Omental fat pad (tissue), 4 donors: ENCODE measurements at places on chromosomes 1 and 21.

DNA sequence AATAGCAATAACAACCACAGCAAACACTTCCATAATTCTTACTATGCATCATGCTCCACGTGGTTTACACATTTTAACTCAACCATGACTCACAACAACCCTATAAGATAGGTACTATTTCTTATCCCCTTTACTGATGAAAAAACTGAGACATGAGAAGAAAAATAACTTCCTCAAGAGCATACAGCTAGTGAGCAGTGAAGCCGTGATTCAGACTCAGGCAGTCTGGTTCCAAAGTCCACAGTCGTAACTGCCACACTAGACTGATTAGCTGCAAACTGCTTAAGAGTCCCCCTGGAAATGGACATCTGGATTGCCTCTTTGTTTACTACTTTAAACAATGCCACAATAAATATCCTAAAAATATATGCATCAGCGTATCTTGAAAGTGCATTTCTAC, 55.7 kb downstream of the PLD5 start:
- DNase-seq: no peak

- DNase-seq: no peak
These were observed 56.6 kb downstream of the SMYD2 start for GRCh38 chr1:214337511-214337910.

DNA sequence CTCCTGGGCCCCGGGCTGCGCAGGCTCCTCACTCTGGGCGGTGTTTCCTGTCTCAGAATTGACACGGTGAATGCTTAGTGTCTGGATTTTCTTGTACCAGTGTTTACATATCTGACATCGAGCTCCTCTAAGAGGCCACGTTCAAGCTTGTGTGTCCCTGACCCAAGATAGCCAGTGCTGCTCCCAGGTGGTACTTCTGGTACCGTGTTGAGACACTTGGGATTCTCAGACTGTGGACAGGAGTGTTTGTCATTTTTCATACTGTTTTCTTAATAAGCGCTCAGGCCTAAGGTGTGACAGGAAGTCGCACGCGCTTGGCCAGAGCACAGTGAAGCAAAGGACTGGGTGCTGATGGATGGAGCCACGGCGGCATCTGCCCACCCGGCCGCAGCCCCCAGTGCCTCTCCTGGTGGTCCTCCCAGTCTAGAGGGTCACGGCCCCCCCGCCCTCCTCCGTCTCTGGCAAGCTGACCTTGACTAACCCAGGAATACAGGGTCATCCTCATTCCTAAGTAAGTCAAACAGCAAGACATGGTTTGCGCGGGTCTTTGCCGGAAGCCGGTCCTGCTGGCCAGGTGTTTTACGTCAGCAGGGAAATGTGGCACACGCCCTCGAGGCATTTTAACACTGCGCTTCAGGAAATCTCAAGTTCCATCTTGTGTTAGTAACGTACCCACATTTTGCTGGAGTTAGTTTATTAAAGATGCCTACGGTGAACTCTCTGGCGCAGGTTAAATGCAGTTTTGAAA, 8.0 kb downstream of the PEX10 start:
- DNase-seq: no peak

GRCh38 chr1:232675898-232676297, 46.0 kb upstream of the SIPA1L2 start:
- no peak for DNase-seq

- DNase-seq: no peak
These were observed 1198.9 kb downstream of the PLA2G4A start for GRCh38 chr1:188027613-188028012.

DNA sequence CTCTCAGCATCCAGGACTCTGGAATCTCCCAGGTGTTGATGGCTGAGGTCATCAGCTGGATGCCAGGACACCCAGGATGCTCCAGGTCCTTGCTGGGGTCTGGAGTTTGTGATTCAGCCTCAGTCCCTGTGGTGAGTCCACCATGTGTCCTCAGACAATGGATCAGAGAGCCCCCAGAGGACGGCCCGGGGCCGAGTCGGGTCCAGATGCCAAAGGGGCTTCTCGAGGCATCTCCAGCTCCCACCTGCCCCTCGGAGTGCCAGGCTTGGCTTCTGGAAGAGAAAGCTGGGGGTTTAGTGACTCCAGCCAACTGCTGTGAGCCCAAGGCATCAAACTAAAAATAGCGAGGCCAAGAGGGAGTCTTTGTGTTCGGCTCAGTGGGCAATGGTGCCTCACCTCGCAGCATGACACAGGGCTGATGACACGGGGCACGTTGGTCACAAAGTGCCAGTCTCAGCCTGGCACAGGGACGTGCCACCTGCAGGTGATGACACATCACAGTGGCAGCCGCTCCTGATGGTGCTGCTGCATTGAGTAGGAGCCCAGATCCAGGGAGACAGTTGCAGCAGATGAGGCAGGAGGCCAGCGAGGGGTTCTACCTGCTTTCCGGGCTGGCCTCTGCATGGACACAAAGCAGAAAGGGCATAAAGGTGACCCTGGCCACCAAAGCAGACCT, 10.6 kb downstream of the PDE9A start:
- no peak for DNase-seq

GRCh38 chr1:31244326-31244725, 4.6 kb upstream of the NKAIN1 start:
- no peak for DNase-seq

DNA sequence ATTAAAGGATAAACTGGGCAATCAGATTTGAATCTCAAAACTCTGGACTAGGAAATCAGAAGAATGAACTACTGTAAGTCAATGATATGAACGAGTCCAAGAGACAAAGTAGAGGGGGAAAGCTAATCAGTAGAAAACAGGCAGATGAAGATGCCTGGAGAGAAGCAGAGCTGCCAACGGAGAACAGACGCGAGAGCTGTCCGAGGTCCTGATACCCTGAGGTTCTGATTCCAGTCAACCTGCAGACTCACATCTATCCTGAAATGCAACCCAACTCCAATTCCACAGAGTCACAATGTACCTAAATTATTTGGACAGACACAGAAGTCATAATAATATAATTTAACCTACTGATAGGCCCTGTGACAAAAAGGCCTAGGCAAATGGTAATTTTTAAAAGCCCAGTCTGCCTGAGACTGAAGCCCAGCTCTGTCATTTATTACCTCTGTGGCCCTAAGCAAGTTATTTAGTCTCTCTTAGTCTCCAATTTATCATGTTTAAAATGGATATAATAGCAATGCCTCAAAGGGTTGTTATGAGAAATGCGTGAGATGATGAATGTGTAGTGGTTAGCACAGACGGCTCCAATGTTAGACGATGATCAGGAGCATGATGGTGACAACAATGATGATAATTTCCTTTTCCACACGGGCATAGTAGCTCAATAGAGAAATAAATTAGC, 33.4 kb downstream of the RGS7 start:
- no peak for DNase-seq

DNA sequence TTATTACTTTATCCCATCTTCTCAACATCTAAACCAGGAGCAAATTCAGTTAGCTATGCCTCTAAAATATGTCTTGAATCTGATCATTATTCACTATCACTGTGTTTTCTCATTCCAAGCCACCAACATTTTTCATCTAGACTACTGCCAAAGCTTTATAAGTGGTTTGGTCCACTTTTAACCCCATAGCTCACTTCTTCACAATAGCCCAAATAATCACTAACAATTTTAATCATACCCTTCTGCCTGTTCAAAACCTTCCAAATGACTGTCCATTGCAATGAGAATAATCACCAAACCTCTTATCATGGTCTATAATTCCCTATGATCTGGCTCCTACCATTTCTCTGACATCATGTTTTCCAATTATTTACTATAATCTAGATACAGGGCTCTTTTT, 149.8 kb upstream of the ZNHIT6 start:
- DNase-seq: no peak

GRCh38 chr1:90721210-90722194, 4.4 kb upstream of the BARHL2 start:
- DNase-seq: no peak

DNA sequence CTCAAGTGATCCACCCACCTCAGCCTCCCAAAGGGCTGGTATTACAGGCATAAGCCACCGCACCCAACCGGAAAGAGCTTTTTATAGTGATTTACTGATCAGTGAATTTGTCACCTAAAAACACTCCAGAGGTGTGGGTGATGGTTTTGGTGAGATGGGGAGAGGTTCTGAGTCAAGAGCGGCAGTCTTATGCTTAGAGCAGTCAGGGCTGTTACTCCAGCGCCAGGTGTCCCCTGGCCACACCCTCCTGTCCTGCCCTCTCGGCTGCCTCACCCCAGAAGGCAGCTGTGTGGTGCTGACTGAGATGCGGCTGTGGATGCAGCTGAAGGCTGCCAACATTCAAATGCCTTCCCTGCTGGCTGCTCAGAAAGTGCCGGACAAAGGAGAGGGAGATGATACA, 94.5 kb upstream of the LPGAT1 start:
- no peak for DNase-seq

- no peak for DNase-seq
These were observed 26.6 kb downstream of the ABCG1 start for GRCh38 chr21:42245331-42246193.
